ENCODE measurements at places on chromosomes 3 and 15.

DNA sequence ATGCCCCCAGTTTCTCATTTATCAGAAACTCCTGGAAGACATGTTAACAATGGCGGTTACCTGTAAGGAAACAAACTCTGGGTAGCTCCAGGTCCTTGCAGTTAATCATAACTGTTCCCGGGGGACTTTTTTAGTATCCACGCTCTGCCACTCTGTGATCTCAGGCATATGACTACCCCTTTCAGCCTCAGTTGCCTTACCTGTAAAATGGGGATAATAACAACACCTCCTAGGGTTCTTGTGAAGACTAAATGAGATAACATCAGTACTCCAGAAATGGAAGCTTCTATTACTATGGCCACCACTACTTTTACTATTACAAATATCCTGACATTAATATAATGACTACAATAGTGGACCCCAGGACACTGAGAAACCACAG lies 7.1 kb upstream of the FLNB start:
- no peak for DNase-seq

GRCh38 chr15:85534031-85534430 lies 153.6 kb downstream of the AKAP13 start:
- DNase-seq: no peak

DNA sequence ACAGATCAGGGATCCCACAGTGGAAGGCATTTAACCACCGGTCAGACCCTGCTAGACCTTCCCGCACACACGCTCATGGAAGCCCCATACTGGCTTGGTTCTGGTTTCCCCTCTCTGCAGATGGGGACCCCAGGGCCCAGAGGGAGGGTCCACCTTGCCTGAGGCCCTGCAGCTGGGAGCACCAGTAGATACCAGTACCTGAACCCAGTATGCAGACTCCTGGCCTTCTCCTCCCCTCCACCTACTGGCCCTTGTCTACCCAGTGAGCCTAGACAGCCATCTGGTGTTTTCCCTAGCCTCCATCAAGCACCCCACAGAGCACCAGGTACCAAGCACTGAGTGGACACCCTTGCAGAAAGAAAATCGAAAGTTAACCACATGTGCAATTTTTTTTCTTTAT lies 65.1 kb downstream of the MEGF11 start:
- DNase-seq: no peak

GRCh38 chr3:183291497-183292031 lies 38.5 kb downstream of the B3GNT5 start:
- no peak for DNase-seq

Measured in NCI-H226 (cell line).